NCI-H524 treated with DMSO at 0.1 percent for 48 hours (cell line): ENCODE measurements at places on chromosomes 7 and 10.

DNA sequence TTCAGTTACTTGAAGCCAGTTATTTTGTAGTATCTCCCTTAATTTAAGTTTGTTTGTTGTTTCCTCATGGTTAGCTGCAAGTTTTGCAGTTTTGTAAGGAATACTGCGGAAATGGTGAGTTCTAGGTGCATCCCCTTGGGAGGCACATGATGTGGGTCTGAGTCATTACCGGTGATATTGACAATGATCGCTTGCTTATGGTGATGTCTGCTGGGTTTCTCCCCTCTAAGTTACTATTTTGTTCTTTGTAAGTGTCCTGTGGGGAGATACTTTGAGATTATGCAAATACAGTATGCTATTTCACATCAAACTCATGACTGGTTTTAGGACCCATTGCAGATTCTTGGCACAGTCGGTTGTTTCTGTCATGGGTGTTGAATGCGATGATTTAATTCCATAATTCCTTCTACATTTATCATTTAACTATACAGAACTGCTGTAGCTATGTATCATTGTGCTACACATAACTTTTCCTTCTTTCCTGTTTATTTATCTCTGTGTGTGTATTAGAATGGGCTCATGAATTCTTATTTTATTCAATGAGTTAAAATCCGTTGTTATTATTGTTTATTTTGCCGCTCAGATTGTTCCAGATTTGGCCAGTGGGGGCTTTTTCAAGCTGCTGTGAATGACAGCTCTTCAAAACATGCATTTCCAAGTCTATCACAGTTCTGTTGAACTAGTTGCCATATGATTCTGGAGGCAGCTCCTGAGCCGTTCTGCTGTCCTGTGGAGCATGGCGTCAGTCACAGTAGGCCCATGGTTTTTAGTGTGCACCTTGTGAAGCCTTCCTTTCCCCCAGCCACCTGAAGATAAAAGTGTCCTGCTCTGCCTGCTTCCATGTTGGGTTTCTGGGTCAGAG lies 18.4 kb downstream of the TSPAN14 start:
- no peak for DNase-seq

- no peak for DNase-seq
These were observed 50.4 kb upstream of the ZNF365 start for GRCh38 chr10:62323751-62324150.

DNA sequence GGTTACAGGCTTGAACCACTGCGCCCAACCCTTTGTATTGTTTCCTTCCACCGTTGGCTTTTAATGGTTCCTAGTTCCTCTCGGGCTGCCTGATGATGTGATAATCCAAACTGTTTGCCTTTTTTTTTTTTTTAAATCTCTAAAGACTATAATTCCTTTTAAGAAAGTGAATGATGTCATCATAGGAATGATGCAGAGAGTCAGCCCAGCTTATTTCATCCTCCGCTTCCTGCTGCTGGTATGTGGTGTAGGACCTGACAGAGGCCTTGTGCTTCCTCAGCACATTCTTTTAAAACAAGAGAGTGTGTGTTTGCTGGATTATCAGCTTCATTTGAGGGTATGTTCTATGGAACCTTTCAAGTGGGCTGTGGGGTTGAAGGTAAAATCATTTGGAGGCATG lies 241.4 kb downstream of the LRMDA start:
- DNase-seq: no peak

DNA sequence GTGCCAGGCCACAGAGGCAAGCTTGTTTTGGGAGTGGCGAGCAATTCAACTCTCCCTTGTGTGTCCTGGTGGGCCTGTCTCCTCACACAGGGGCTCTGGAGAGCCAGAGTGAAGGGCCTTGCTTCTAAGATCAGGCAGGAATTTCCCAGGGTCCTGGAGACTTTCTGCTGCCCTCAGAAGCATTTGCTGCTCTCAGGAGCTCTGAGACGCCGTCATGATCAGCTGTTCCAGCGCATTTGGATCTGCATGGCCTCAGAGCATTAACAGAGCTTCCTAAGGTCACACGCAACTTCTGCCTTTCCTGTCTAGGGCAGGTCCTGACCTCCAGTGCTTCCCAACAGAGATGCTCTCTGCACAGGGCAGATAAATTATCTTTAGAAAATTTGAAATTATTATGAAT lies 52.2 kb upstream of the C10orf90 start:
- DNase-seq: no peak

GRCh38 chr7:18224138-18224537 lies 196.5 kb upstream of the PRPS1L1 start:
- DNase-seq: no peak

GRCh38 chr7:27958933-27959548 lies 219.1 kb downstream of the TAX1BP1 start:
- DNase-seq: no peak

GRCh38 chr10:5092848-5093790 lies 1.1 kb upstream of the AKR1C3 start:
- no peak for DNase-seq

DNA sequence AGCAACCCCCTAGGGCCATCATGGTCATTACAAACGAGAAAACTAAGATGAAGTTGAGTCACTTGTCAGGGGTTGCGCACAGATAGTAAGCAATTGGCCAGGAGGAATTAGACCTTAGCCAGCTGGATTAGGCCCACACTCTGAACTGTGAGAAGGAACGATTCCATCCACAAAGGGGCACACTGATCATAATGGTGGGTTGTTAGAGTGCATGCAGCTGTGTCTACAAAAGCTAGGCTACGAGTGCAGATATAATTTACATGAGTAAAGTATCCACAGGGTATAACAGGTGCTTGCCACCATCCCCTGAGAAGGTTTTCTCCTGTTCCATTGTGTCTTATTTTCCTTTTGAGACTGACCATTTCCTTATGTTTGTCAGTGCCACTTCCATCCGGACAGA lies 16.6 kb upstream of the FAM170B start:
- no peak for DNase-seq

GRCh38 chr7:132785870-132786269 lies 209.6 kb upstream of the PLXNA4 start:
- no peak for DNase-seq

GRCh38 chr7:147804032-147804431 lies 786.5 kb upstream of the C7orf33 start:
- peak; percentile 78 for DNase-seq

DNA sequence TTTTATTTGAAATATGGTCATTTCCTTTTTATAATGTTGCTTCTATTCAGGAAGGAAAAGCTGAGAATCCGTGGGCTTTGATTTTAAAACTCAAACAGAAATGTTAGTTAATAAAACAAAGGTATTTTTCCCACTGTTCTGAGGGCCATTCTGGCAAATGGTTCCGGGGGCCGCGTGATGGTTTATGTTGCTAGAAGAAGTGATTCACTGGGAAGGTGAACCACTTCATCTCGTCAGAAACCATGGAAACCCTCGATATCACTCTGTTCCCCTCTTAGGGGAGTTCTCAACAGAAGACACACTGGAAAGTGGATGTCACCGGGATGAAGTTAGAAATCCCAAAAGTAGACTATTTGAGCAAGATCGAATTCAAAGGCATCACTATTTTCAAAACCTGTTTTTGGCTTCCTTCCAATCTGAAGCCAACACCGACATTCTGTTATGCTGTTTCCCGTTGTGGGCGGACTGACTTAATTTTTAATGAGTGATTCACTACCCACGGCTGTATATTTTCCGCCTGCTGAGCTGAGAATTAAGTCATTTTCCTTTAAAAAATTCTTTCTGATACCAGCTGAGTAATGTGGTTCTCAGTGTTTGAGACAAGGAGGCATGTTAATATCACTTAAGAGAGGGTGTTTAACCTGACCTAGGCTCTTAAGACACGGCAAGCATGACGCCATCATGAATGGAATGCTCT lies 84.1 kb downstream of the PTPRE start:
- DNase-seq: no peak

DNA sequence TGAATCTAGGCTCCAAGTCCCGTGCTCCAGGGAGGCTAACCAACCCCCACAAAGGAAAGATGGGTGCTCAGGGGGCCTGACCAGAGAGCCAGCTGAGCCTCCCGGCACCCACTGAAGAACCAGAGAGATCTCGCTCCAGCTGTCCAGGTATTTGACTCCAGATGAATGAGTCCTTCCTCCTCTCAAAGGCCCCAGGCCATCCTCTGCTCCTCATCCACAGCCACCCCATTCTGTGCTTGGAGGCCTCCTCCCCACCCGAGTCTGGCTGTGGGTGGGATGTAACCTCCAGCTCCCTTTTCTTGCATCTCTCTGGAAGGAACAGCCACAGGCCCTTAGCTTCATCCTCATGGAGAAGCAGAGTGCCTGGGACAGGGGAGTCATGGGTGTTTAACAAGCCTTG lies 44.6 kb downstream of the VSTM4 start:
- no peak for DNase-seq

- no peak for DNase-seq
These were observed 40.4 kb upstream of the TMEM229A start for GRCh38 chr7:124073310-124073645.

- no peak for DNase-seq
These were observed 16.3 kb upstream of the CHST12 start for GRCh38 chr7:2386964-2387669.

GRCh38 chr7:44961844-44962482 lies 16.9 kb downstream of the MYO1G start:
- DNase-seq: no peak
